ENCODE measurements at places on chromosomes 4 and X.

GRCh38 chr4:182884040-182884439 lies 33.1 kb downstream of the DCTD start:
- no peak for DNase-seq

- no peak for DNase-seq
Measured at GRCh38 chrX:31268359-31268758, 196.5 kb upstream of the FTHL17 start.

GRCh38 chrX:150051096-150051495 lies 112.8 kb upstream of the EOLA2 start:
- no peak for DNase-seq

DNA sequence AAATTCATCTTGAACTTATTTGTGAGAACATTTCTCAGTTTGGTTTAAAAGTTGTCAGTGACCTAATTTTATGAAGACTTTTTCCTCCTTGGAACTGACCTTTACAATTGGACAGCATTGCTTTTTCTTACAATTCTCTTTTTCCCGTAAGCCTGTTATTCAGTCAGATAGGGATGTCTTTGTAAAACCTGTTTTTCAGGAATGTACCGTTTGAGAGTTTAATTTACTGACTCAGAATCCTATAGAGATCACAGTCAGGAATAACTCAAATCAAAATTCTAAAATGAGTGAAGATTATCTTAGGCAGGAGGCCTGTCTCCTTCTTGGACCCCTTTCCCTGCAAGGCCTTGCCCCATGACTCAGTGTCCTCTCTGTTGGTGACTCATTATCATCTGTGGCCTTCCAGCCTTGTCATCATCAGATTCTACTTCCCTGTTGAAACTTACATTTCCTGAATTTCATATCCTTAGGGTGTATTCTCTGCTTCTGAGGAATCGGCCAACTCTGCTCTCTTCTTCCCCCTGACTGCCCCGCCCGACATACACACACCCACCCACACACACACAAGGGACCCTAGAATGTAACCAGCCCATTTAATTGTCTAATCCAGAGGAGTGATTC lies 99.8 kb downstream of the ARHGAP10 start:
- no peak for DNase-seq

GRCh38 chr4:88318751-88319350 lies 34.5 kb upstream of the PPM1K start:
- DNase-seq, result no peak

GRCh38 chr4:89156174-89156914 lies 45.0 kb downstream of the TIGD2 start:
- DNase-seq, result no peak

- no peak for DNase-seq
Measured at GRCh38 chr4:153426207-153426885, 39.8 kb upstream of the TMEM131L start.

DNA sequence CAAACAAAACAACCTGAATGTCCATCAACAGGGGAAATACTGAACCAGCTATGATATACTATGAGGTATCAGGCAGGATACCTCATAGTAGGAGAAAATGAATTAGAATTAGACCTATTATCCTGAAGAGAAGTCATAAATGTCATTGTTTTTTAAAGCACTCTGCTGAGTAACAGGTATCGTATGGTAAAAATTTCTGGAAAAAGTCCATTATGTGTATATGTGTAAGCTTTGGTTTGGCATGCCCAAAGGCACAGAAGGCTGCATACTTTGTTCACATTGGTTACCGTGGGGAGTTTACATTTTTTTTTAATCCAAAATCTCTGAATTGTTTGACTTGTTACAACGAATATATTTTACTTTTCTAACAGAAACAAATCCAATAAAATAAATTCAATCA lies 70.5 kb downstream of the RPS3A start:
- no peak for DNase-seq
